ENCODE measurements at places on chromosomes 13 and 19.

GRCh38 chr13:80755910-80756309, 415.0 kb upstream of the SPRY2 start:
- no peak for DNase-seq

GRCh38 chr19:39196860-39197562, at the start of gene NCCRP1:
Gene NCCRP1, plus strand, starts transcription at chr19:39196964. Its CDS starts 19 bp downstream, at chr19:39196983.
- DNase-seq, result peak; percentile 1

DNA sequence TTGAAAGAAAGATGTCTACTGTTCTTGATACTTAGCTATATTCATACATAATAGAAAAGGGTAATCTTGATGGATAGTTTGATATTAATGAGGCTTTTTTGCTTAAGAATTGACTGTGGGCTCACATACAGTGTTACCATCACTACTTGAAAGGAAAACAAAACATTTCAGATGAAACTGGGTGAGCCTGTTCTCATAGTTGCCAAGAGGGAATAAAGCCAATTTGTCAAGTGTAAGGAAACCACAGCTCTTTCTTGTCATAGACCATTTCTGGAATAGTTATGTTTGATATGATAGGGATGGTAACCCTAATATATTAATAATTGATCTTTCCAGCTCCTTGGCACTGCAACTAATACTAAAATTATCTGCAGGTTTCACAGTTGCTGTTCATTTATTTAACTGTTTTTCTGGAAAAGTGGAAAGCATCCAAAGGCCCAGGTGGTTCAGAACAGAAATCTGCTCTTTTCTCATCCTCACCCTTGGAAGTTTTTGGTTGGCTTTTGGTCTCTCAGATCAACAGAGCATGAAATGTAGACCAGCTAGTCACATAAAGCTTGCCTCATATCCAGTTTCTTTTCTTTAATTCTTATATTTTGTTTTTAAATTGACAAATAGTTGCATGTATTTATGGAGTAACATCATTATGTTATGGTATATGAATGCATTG, 43.2 kb downstream of the ARHGEF7 start:
- DNase-seq, result no peak

DNA sequence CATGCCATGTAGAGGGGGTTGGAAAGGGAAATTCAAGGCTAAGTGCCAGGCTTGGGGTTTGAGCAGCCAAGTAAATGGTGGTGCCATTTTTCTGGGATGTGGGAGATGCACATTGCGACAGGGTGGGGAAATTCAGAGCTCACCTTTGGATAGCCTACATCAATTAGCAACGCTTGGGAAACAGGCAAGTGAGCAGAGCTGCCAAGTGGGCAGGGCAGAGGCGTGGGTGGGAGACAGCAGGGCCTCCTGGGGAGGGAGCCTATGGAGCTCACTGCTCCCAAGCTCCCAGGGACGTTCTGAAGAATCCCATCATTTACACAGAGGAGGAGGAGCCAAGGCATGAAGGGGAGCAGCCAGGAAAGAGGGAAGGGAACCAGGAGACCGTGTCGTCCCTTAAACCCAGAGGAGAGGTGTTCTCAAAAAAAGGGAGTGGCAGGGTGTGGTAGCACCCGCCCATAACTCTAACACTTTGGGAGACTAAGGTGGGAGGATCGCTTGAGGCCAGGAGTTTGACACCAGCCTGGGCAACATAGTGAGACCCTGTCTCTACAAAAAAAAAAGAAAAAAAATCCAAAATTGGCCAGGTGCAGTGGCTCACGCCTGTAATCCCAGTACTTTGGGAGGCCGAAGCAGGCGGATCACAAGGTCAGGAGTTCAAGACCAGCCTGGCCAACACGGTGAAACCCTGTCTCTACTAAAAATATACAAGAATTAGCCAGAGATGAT, 11.5 kb upstream of the CCNE1 start:
- DNase-seq, result no peak

GRCh38 chr19:43820098-43820883, 6.8 kb upstream of the ZNF283 start:
- peak; percentile 26 for DNase-seq

GRCh38 chr19:6250024-6250615, 29.7 kb downstream of the MLLT1 start:
- DNase-seq, result no peak

DNA sequence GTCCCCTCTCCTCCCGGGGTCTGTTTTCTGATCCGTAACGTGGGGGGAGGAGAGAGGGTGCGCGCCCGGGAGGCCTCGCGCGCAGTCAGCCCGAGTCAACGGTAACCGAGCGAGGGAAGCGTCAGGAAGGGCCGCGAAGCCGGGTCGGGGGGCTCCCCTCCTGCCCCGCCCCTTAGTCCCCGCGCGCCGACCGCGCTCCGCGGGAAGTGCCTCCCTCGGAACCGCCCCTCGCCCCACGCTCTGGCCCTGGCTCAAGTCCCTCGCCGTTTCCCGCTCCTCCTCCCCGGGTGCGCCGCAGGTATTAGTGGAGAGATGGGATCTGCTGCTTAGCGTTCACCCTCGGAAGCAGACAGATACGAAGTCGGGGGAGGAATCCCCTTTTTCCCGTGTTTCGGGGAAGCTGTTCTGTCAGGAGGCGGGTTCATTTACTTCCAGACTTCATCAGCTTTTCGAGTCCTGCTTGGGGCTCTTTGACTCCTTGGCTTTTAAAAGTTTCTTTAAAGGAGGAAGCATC, 770 bp downstream of the HNRNPM start:
- DNase-seq, result peak; percentile 12

DNA sequence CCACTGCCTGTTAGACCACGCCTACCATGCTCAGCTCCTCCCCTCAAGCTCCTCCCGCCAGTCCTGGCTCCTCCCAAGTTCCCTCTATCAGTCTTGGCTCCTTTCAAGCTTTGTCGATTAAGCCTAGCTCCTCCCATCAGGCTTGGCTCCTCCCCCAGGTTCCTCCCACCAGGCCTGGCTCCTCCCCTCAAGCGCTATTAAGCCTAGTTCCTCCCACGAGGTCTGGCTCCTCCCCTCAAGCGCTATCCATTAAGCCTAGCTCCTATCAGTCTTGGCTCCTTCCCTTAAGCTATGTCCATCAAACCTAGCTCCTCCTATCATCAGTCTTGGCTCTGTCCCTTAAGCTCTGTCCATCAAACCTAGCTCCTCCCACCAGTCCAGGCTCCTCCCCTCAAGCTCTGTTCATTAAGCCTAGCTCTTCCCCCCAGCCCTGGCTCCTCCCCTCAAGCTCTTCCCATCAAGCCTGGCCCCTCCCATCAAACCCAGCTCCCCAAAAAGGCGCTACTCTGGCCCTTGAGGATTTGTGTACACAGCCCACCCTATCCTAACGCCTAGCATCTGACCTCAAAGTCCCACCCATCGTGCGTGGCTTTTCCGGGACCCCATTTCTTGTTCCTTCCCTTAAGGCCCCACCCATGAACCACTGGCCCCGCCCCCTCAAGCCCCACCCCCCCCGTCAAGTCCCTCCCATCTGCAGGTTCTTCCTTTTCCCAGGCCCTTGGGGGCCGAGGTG, 10.0 kb downstream of the CAMSAP3 start:
- DNase-seq, result no peak

GRCh38 chr13:99724633-99725517, 223.6 kb downstream of the TM9SF2 start:
- no peak for DNase-seq

DNA sequence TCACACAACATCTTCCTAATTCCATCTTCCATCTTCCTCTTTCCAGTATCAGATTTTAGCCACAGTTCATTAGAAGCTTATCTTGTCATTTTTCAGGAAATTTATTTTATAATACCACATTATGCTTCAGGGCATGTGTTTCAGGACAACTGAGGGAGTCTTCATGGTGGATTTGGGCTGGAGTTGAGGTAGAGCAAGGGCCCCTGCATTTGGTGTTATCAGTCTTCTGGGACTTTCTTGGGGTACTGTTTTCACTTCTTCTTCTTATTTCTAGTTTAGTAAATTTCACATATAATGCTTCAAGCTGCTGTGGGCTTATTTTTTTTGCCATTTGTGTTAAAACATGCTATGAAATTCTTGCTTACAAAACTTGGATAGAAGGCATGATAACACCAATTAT, 188.7 kb downstream of the LHFPL6 start:
- no peak for DNase-seq

- no peak for DNase-seq
Measured at GRCh38 chr13:55652657-55653056, 1488.1 kb upstream of the PRR20A start.

DNA sequence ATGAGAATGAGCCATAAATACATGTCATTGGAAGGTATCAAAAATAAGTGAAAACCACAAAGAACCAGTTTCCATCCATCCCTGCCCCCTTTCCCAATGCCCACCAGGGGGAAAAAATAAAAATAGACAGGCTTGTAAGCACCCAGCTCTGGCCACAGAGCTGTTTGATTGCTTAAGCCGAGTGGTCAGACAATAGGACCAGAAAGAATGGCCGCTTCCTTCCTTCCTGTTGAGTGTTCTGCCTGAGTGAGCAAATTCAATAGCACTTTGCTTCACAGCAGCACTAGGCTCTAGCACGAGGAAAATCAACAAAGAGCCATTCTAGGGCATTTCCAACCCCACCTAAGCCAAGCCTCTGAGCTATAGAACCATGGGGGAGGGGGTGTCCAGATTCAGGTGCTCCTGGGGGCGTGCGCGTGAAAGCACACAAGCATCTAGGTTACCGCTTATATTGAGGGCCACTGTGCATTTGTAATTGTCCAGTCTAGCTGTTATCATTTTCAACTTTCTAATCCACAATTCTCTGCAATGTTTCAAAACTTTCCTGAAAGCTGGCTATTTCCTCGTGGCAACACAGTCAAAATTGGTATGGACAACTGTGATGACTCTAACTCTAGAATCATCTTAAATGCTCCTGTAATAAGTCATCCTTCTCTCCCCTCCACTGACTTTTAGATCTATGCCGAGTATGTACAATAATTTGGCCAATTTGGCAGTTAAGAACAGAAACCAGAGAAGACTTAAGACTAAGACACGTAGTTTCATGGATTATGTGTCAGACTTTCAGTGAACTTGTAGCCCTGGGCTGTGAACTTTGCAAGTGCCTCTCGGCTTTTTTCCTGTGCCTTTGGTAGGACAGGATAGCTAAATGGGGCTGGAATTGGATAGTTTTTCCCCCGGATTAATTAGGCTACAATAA, 64.3 kb downstream of the SPRY2 start:
- DNase-seq, result no peak

GRCh38 chr13:74270018-74270417, 135.8 kb upstream of the KLF12 start:
- no peak for DNase-seq

GRCh38 chr19:36891768-36892357, 24.2 kb downstream of the ZNF829 start:
- DNase-seq, result no peak

GRCh38 chr19:14404312-14404711, 14.8 kb downstream of the DDX39A start:
- DNase-seq, result no peak

DNA sequence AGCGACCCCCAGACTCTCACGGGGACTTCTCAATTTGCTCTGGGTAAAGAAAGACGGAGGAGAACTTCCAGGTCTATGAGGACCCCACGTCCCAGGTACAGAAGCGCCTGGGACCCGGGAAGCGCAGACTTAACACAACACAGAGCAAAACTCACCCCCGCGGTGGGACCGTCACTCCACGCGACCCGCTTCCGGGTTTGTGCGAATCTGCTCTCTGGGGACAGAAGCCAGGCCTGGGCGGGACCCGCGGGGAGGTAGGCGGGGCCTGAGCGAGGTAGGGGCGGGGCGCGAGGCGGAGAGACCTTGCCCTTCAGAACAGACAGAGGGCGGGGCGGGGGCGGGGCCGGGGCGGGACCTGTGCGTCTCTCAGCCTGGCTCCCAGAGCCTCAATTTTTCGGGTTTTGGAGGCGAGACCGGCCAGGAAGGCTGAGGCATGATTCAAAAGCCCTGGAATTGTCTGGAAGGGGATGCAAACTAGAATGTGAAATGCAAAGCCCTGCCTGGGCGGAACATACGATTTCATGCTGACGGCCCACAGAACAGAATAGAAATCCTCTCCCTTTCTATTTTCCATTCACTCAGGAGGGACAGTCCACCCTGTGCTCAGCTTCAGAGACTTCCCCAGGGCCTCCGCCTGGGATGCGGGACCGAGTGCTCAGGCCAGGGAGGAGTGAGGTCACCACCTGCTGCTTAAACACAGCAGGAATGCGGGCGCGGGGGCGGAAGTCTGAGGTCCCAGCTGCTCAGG, 19.3 kb upstream of the ZNF888 start:
- DNase-seq, result peak; percentile 91

DNA sequence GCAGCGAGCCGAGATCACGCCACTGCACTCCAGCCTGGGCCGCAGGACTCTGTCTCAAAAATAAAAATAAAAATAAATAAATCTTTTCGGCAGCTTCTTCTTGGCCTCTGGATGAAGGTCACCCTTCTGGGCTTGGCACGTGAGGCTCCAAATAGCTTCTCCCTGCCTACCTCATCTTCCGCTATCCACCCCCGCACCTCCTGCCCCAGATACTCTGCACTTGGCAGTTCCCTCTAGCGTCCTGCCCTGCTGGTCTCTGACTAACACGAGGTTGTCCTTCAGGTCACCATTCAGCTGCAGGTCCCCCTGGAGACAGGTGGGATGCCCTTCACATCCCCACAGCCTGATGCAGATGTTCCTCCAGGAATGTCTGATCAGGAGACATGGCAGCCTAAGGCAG, 8.5 kb upstream of the CCL25 start:
- no peak for DNase-seq

- no peak for DNase-seq
Measured at GRCh38 chr19:50380751-50381151, 3.4 kb upstream of the POLD1 start.

DNA sequence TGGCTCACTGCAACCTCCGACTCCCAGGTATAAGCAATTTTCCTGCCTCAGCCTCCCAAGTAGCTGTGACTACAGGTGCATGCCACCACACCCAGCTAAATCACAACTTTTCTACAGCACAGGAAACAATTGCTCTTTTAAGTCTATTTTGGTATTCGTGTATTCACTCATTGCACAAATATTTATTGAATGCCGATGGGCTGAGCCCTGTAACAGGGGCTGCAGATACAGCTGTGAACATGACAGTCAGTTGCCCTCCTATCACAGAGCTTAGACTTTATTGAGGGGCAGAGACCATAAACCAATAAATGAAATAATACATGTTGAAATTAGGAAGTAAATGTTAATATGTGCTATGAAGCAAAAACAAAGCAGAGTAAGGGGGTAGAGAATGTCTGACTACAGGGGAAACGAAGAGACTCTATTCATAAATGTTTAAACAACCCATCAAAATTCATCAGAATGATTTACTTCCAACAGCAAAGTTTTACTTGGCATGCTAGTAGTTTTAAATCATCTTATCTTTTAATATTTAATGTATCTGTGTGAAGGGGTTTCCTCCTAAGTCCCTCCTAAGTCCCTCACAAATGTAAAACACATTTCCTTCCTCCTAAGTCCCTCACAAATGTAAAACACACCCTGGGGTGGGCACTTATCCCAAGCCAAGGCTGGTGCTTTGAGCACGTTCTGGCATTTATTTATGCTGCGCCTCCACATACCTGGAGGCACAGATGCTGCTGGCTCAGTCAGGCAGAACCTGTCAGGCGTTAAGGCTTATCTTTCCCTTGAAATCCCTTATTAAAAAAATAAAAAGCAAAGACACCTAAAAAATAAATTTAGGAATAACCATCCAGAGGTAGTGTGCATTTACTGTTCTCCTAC, 140.8 kb downstream of the MIPEP start:
- no peak for DNase-seq

- DNase-seq, result no peak
Measured at GRCh38 chr13:27839809-27840467, 47.7 kb downstream of the GSX1 start.

All from activated T-cell treated with anti-CD3 and anti-CD28 coated beads for 24 hours (primary cell).